Left lung (tissue), 14 donors: ENCODE measurements at places on chromosomes 7 and 10. TPM values are rescaled to one million over a fixed set of nuclear protein-coding genes. Genes with fewer than 3 reads are reported as not detected.
A peak's percentile ranks its signal among the peaks of the same experiment; 100 is the strongest.

- no peak for DNase-seq
Measured at GRCh38 chr10:85986777-85987176, 379.8 kb downstream of the GRID1 start.

DNA sequence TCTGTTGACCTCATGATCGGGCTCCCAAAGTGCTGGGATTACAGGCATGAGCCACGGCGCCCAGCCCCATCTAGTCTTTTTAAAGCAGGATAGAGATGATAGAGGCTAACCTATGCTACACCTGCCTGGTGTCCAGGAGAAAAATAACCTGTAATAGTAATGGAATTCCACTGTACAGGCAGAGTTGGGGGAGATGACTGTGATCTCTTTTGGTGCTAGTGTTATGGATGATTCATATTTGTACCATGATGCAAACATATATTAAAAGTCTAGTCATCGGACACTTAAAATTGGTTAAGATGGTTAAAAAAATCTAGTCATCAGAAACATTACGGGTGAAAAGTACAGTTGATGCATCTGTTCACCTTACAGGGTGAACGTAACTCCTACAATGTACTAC is 6.1 kb upstream of the SAR1A start:
- no peak for DNase-seq

GRCh38 chr7:139471740-139472353 is 11.6 kb downstream of the KLRG2 start:
- no peak for DNase-seq

COL13A1 gene
- total RNA-seq, result 2.1 TPM

- no peak for DNase-seq
Measured at GRCh38 chr7:29609162-29610037, 45.8 kb downstream of the PRR15 start.

DNA sequence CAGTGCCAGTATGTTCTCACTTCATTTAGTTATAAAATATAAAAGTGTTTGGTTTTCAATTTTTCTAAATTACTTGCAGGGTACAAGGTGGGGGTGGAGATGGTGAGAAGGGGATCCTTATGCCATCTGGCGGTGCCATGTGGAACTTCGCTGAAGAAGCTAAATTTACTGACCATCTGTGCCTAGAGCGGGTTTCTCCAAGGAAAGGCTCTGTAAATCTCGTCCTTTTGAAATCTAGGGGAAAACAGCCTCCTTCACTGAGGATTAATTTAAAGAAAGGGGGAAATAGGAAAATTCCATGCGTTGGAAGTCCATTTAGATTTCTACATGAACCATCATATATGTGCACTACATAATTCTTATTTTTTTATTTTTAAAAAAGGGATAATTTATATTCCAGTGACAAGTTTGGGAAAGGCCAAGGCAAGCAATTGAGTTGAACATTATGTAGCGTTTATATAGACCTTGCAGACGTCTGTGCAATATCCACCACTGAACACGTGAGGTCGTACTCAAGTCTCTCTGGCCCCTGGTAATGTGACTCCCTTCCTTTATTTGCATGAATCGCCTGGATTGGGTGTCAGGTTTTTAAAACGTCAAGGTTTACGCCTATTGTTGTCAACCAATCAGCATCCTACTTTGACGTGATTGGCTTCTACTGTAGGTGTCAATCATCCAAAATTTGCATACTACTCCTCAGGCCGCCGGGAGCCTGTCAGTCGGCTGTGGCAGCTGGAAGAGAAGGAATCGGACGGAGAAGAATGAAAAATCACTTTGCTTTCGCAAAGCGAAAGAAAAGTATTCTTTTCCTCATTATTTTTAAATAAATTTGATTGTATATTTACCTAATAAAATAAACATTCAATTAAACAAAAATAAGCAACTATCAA is 297.1 kb upstream of the NFE2L3 start:
- DNase-seq, result peak; percentile 90

DNA sequence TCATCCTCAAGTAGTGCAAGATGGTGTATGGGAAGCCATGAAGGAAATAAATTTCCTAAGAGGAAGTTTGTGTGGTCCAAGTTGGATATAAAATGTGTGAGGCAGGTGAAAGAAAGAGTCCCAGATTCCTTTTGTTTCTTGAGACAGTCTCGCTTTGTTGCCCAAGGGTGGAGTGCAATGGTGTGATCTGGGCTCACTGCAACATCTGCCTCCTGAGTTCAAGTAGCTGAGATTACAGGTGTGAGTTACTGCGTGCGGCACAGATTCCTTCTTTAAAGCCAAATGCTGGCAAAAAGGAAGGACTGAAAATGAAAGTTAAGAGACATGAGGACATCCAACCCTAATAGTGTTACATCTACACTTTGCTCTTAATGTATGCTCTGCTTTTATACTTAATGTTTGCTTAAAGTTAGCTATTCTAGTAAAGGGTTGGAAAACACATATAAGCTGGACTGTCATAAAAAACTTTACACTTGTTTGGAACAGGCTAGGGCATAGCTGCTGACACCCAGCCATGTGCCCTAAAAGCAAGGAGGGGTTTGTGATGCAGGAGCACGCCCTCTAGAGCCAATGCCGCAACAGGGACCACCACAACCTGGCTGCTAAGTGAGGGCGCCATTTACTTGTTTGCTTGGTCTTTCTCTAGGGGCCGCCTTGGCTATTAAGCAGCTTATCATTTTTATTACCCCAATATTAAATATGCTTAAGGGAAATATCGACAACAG is 34.5 kb downstream of the CLEC2L start:
- DNase-seq, result no peak

DNA sequence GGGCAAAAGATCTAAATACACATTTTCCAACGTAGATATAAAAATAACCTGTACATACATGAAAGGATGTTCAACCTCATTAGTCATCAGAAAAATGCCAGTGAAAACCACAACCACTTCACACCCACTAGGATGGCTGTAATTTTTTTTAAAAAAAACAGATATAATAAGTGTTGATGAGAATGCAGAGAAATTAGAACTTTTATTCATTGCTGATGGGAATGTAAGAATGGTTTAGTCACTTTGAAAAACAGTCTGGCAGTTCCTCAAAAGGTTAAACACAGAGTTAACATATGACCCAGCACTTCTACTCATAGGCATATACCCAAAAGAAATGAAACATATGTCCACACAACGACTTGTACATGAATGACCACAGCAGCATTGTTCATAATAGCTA is 32.3 kb upstream of the PRKCQ start:
- DNase-seq, result no peak

- DNase-seq, result no peak
Measured at GRCh38 chr7:142384493-142384922, 126.7 kb upstream of the PRSS58 start.
